ENCODE measurements at places on chromosomes 11 and 22.
A peak's percentile ranks its signal among the peaks of the same experiment; 100 is the strongest.

DNA sequence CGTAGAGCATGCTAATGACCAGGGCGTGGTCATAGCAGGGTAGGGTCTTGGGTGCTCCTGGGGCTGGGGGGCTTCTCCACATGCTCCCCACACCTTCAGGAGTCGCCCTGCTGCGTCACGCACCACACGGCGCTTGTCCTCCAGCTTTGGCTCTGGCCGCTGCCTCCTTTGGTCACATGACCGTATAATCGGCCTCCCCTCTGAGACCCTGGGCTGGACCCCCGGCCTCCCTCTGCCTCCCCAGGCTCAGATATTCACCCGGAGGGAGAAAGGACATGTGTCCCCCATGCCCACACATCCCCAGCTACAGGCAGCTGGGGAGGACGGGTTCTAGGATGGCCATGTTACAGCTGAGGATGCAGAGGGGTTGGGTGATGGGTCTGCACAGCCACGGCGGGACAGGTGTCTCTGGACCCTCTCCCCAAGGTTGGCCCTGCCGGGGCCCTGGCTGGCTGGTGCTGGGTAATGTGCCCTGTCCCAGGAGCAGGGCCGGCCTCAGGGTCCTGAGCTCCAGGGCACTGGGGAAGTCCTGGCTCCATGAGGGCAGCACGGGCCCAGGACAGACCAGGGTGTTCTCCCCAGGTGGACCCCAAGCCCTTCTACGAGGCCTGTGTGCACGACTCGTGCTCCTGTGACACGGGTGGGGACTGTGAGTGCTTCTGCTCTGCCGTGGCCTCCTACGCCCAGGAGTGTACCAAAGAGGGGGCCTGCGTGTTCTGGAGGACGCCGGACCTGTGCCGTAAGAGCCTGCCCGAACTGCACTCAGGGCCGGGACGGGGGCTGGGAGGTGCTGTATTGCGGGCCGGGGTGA lies 14.5 kb downstream of the MUC2 start:
- no peak for DNase-seq

- no peak for DNase-seq
Measured at GRCh38 chr11:60242740-60243239, at the start of gene MS4A4E. Gene MS4A4E, minus strand, starts transcription at chr11:60243137. Its CDS starts 13,082 bp downstream, at chr11:60230055.

DNA sequence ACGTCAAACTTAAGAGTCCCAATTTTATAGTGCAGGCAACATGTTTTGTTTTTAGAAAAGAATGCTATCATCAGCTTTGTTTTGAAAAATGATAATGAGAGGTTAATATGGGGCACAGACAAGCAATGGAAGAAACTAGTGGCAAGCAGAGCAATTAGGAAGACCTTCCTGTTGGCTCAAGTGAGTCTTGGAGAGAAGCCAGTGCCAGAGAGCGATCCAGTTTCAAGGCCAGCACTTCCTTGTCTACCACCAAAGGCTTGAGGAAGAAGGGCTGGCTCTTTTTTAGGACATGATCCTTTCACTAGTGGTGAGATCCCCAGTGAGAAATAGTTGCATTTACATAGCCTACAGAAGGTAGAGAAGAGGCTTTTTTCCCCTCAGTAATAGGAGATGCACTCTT lies 1340.7 kb downstream of the LRRC4C start:
- no peak for DNase-seq

DNA sequence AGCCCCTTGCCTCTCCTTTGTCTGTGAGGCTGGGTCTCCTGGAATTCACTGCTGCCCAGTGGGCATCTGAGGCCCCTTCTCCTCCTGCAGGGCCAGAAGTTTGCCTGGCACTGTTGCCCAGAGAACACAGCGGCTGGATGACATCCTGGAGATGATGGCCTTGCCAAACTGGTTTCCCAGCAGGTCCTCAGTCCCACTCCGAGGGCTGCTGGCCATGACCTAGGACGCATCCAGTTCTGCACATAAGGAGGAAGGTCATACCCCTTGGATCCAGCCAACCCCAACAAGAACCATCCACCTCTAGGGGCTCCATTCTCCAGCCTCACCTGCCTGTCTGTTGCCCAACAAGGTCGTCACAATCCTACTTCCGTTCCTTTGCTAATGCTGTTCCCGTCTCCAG lies 3.4 kb upstream of the SMTN start:
- no peak for DNase-seq

GRCh38 chr11:128417607-128418324 lies 169.6 kb downstream of the ETS1 start:
- no peak for DNase-seq

GRCh38 chr22:35540595-35541253 lies at the start of gene RASD2:
Gene RASD2, plus strand, starts transcription at chr22:35540831. Its CDS starts 5,979 bp downstream, at chr22:35546810.
- peak; percentile 25 for DNase-seq

GRCh38 chr11:33889821-33890378 lies 2.0 kb downstream of the LMO2 start:
- DNase-seq = no peak

- DNase-seq = no peak
Measured at GRCh38 chr11:29447821-29448220, 569.0 kb downstream of the KCNA4 start.

GRCh38 chr11:66866511-66866986 lies 9.7 kb downstream of the LRFN4 start:
- DNase-seq = no peak

GRCh38 chr11:84193706-84194105 lies 907.5 kb upstream of the CCDC90B start:
- DNase-seq = no peak

GRCh38 chr11:128095466-128095981 lies 491.8 kb downstream of the ETS1 start:
- no peak for DNase-seq

- peak; percentile 39 for DNase-seq
Measured at GRCh38 chr11:2186669-2187279, 15.2 kb upstream of the TH start.

DNA sequence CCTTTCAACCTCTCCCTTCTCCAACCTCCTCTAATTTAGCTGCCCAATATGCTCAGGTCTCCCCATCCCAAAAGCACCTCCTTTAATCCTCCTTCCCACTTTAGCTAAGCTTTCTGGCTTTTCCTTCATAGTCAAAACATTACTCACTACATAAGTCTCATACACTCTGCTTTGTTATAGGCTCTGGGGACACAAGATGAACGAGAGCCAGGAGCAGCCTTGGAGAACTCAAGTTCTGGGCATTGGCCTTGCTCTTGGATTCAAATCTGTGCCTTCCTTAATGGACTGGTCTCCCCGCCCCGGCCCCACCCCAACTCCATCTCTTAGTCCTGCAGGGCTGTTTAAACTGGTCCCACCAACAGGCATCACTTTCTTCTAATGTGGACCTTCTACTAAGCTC lies 11.4 kb upstream of the HPX start:
- no peak for DNase-seq

DNA sequence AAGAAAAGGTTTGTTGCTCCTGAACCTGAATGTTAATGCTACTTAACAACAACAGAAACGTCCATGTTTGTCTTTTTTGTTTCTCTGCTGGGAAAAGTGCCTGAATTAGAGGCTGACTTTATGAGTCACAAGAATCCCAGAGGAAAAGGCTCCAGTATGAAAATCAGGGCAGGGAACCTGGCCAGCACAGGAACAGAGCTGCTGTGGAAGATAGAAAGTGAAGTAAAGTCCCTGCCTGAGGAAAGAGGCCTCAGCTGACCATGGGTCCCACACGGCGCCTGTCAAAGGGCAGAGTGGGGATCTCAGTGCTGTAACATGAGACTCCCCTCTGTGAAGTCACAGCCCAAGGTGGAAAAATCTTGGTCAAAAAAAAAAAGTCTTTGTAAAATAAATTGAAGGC lies 632.3 kb upstream of the CCDC90B start:
- no peak for DNase-seq

DNA sequence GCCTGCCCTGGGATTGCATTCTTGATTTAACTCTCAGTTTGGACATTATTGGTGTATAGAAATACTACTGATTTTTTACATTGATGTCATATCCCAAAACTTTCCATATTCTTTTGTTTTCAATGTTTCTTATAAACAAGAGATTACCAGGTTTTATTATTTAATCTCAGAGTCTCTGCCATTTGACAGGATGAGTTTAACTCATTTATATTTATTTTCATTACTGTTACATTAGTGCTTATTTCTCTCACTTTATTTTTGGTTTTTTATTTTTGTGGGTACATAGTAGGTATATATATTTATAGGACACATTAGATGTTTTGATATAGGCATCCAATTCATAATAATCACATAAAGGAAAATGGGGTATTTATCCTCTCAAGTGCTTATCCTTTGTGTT lies 9.1 kb upstream of the SCGB1D4 start:
- DNase-seq = no peak

GRCh38 chr11:59172345-59173079 lies 580 bp downstream of the DTX4 start:
- no peak for DNase-seq

DNA sequence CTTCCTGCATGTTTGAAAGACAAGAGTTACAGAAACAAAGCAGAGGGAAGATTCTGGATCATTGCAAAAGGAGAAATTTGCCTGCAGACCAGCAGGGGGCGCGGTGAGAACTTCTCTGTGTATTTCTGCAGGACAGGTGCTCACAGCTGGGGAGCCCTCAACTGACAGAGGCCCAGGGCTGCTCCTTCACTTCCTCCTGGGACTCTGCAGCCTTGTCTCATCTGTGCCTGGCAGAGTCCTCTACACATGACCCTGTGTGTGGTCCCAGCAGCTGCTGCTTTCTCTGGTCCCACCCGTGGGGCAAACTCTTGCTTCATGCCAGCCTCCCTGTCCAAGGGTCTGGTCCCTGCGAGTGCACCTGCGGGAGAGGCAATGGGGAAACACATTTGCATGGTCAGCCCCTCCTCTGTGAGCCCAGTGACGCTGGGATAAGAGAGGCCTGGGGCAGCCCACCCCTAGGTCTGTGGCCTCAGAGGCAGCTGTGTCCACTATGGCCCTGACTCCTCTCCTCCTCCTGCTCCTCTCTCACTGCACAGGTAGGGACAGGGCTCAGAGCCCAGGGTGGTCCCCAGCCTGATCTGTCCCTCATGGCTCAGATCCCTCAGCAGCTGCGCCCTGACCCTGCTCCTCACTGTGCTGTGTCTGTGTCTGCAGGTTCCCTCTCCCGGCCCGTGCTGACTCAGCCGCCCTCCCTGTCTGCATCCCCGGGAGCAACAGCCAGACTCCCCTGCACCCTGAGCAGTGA lies 43.2 kb upstream of the VPREB1 start:
- no peak for DNase-seq

GRCh38 chr11:45322111-45322705 lies 36.1 kb upstream of the SYT13 start:
- no peak for DNase-seq

GRCh38 chr22:22931557-22932270 lies 44.1 kb downstream of the IGLL5 start:
- DNase-seq = peak; percentile 17

- no peak for DNase-seq
Measured at GRCh38 chr11:93287434-93287833, 43.1 kb upstream of the DEUP1 start.

- DNase-seq = no peak
Measured at GRCh38 chr11:58046231-58046630, 15.5 kb downstream of the OR6Q1 start.

DNA sequence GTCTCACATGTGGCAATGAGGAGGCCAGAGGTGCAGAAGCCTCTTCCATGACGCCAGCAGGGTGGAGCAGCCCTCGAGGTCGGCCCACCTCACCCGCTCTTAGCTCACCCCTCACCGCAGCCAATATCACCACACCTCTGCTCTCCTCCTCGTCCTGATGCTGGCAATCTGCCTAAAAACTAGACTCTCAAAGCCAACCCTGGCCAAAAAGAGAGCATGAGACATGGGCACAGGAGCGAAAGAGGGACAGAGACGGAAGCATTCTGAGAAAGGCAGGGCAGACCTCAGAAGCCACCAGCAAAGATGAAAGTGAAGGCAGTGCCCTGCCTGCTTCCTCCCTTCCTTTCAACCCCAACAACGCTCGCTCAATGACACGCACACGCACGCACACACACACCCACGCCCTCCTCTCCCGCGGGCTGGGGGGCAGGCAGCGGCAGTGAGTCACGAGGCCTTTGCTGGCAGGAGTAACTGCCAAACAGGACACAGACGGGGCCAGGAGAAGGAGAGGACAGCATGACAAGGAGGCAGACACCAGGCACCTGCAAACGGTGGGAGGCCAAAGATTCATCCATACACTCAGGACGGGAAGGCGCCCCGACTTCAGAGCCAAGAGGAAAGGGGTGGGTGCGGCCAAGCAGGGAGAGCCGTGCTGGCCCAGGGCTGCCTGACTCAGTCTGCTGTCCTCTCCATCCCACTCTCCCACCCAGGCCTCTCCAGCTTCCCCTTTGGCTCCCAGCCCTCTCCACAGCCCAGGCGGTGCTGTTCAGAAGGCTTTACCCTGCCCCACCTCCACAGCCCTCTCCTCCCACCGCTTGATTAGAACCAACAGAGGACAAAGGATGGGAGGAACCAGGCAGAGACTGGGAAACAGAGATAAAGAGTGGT lies 11.4 kb downstream of the IGSF9B start:
- DNase-seq = peak; percentile 69

DNA sequence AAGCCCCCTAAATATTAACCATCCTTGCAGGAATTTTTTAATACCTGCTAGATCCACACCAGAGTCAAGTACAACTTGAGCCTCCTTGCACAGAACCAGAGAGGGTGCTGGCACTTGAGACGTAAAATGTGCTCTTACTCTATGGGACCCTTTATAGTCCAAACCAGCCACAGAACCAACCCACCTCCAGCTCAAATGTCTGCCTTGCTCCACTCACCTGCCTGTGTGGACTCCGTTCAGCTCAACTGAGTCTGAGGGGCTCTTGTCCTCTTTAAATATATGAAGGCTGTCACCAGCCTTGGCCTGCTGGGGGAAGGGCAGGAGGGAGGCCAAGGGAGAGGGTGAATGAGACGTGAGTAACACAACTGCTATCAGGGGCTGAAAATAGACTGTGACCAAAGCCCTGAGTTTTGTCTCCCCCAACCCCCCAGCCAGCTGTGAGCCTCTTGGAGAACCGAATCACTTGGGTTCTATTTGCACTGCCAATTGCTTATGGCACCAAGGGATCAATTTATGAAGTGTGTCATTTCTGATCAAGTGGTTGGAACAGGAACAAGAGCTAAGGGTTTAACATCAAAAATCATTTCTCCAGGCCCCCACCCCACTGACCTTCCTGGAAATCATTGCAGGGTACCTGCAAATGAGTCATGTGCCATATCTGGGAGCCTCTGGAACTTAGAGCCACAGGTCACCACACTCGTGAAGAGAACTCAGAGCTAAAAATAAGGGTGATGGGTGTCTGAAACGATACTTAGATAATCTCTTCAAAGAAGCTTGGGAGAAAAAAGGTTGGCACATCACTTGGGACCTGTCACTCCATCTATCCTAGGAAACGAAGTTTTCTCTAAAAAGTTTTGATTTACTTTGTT lies at the start of gene CSRP3:
Gene CSRP3 (minus strand): TSS at position 247 of the 869 bp plus-strand sequence. CDS start 9,535 bp downstream, outside the sequence.
- no peak for DNase-seq

- DNase-seq = no peak
Measured at GRCh38 chr22:50695421-50696250, 23.0 kb downstream of the SHANK3 start.

DNA sequence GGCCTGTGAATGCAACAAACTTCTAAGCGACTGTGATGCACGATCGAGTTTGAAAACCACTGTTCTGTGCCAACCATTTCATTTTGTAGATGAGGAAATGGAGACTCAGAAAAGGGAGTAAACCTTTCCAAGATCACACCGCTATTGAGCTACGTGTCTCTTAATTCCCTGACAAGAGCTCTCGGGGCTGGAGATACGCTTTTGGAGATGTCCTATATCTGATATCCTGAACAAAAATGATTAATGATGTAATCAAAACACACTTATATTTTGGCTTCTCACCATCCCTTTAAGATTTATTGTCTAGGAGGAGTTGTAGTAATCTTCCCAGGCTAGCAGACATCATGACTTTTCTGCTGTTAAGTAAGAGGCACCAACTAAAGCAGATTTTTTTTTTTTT lies 1.7 kb upstream of the PARVA start:
- no peak for DNase-seq

Measured in CD4-positive, alpha-beta T cell treated with Interferon alpha-2 for 1 hour (primary cell).